ENCODE measurements at places on chromosomes 13 and 19.
A peak's percentile ranks its signal among the peaks of the same experiment; 100 is the strongest.

GRCh38 chr19:46025835-46026234 is 3.0 kb upstream of the PGLYRP1 start:
- no peak for DNase-seq

- DNase-seq = peak; percentile 96
Observed at GRCh38 chr19:55598719-55599467, 424 bp downstream of the FIZ1 start.

- DNase-seq = no peak
Observed at GRCh38 chr19:55696301-55697068, 21.5 kb downstream of the EPN1 start.

- no peak for DNase-seq
Observed at GRCh38 chr13:113196970-113197737, 11.3 kb downstream of the PCID2 start.

DNA sequence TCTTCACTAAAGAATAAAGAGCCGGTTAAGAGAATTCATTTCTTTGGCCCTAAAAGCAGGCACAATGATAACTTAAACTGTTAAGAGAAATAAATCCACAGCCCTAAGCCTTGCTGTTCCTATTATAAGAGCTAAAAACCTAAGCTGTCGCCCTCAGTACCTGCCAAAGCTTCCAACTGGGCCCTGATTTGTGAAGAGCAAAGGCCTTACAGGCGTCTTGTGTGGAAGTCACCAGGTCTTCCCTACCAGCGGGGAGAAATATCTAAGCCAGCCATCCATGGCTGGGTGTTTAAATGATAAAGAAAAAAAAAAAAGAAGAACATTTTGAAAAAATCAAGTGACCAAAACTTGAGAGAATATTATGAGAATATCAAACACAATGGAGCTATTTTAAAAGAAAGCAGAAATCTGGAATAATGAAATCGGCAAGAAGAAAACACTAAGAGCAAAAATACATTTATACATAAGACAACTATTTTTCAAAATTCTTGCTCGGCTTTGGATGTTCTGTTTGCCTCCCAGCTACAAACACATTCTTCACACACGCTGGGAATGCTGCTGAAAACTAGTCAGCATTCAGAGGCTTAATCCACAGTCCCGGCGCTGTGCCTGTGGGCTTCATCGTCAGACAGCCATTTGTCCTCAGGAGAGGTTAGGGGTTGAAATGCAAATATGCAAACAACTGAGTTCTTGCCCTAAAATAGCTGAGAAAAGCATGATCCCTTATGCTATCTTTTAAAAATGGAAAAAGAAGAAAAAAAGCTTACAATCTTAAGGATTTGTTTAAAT is 89.8 kb upstream of the LSM14A start:
- DNase-seq = no peak

DNA sequence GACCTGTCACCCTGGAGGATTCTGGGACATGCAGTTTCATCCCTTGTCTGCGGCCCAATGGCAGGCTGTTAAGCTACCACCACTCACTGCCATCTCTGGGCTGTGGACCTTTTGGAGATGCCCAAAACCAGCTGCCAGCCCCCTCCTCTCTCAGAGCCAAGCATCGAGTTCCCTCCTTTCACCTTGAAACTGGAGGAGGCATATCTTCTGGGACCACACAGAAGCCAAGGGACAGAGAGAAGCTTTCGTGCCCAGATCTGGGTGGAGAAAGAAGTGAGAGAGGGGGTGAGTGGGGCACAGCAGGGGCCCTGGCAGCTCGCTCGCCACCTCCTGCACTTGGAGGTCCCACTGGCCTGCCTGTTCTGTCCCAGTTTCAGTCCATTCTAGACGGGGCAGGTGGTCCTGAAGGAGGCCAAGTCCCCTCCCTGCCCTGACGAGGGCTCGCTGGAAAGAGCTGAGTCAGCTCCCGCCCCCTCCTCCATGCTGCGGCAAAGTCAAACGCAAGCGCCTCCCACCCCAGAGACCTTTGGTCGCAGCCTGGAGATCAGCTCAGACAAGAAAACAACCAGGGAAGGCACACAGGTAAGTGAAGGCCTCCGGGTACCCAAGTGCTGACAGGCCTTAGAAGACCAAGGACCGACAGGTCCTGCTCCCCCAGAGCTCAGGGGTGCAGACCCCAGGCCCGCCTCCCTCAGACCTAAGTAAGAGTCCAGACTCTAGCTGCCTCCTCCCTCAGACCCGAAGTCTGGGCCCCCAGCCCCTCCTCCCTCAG is 3.8 kb downstream of the BCAT2 start:
- no peak for DNase-seq

DNA sequence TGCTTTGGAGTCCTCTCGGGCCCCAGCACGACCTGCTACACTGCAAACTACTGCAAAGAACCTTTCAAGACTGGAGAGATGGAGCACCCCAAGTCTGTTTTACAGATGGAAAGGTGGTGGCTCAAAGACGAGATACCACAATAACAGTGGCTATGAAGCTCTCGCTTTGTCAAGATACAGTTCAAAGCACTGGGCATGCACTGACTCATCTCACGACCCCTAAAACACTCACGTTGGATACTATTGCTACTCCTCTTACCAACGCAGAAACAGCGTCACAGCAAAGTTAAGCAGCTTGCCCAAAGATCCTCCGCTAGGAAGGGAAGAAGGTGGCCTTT is 24.0 kb upstream of the LAIR1 start:
- DNase-seq = no peak

DNA sequence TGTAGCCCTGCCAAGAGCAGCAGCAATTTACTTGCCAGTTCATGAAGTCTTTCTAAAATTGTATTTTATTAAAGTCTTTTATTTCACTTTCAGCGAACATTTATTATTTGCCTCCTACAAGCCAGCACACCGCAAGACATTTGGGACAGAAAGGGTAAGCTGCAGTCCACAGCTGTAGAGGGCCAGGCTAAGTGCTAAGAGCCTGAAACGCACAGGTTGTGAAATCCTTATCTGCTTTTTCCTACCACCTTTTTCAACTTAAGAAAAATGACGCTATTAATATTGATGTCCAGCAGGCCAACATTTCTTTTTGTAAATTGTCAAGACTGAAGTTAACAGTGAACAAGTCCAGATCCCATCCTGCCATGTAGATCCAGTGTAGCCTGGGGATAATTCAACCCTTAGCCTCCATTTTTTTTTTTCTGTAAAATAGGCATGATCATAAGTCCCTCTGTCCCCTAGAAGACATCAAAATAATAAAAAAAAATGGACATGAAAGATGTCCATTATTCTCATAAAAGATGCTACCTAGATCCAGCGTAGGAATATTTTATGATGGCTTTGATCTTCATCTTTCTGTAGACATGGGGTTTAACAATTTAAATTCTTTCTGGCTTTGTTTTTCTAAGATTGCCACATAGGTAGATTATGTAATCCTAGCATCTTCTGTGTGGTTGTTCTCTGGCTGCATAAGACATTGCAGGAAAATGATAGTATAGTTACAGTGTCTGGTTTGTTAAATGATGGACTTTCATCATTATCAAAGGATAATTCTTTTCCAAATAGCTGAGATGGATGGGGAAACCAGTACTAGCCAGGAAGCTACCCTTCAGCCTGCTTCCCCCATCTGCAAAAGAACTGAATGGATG is 128.4 kb downstream of the SHISA2 start:
- DNase-seq = no peak

DNA sequence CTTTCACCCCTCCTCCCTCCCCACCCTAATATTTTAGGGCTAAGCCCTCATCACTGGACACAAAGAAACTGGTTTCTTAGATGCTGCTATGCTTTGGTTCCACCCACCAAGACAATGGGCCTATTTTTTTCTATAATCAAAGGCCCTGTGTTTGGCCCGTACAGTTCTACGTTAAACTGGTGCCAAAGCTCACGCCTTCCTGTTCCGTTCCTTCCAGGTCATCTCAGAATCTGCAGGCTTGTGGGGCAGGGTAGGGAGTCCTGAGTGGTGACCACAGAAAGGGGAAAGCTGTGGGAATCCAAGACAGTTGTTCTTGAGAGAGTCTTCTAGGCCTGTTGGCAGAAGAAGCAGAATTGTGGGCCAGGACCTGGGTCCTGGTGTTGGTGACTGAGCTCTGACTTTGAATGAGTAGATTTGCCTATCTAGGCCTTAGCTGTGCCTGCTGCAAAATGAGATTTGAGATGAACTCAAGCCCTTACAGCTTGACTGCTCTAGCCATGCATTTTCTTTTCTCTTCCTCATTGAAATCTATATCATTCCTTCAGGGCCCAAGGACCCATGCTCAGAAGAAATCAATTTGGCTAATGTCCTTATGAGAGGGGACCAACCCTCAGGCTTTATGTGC is 19.1 kb upstream of the CXCL17 start:
- DNase-seq = peak; percentile 8

DNA sequence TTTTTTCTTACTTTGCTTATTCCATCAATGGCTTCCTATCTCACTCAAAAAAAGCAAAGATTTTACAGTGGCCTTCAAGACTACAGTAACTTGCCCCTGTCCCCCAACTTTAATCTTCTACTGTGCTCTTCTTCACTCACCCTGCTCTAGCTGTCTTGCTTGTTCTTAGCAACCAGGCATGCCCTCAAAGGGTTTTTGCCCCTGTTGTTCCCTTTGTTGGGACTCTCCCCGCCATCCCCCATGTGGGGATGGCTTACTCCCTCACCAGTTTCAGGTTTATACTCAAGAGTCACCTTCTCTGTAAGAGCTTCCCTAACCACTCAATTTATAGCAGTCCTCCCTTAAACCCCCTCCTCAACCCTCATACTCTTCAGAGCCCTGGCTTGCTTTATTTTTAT is 5.4 kb downstream of the MTMR6 start:
- DNase-seq = no peak

DNA sequence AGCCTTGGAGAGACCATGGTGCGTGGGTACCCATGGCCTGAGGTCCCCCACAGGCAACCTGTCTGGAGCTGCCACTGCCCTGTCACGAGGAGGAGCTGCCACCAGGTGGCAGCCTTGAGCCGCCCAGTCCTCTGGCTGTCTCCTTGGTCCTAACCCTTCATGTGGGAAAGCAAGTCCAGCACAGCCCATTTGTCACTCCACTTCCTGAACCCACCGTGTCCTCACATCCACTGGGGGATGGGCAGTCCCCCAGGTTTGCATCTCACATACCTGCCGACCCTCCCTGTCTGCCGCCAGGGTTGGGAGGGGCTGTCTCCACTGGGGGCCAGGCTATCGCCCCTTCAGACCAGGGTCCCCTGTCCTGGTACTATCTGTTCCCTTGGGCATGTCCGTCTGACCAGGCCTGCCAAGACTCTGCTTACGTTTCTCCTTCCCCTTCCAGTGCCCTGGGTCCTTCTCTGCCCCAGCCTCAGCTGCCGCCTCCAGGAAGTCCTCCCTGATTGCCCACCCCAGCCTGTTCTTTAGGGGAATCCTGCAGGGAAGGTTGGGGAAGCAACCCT is 4.5 kb downstream of the FAM174C start:
- DNase-seq = peak; percentile 83

GRCh38 chr13:97974773-97975172 is 21.3 kb downstream of the IPO5 start:
- DNase-seq = no peak

DNA sequence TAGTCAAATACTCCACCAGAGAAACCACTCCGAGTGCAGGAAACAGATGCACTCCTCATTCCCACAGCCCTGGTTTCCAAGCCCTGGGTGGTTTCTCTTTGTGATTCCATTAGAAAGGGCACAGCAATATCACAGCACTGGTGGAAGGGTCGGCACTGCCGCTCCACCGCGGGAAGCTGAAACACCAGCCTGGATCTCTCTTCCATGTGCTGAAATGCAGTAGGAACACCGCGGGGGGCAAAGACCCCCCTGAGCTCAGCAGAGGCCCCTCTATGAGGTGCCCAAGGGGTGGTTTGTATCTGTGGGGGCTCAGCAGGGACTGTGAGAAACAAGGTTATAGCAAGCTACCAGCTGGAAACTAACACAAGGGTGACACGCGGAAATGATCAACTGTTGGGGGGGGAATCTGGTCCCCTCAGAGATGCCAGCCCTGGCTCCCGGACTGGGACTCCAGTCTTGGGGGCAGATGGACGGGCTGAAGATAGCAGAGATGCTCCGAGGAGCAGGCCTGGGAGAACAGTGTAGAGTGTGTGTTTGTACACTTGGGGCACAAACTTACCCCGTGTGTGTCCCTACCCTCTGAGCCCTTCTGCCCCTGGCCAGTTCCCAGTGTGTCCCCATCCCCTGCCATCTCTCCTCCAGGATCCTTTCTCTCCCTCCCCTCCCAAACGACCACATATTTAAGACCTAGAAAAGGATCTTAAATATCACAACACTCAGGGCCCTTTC is 1.8 kb downstream of the ZFR2 start:
- no peak for DNase-seq

GRCh38 chr19:9205501-9206113 is 13.8 kb downstream of the OR7D4 start:
- DNase-seq = peak; percentile 82

DNA sequence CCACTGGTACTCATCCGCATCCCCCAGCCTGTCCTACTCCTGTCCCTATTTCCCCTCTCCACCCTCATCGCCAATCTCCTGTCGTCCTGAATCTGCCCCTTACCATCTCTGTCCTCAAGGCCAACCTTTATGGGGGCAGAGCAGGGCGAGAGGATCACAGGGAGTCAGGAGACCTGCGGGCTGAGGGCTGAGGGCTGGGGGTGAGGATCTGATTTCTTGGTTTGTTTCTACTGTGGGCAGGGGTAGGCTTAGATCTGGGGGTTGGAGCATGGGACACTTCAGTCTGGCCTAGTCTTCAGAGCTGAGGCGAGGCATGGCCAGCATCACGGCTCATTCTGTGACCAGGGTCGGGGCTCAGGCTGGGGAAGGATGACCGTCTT is 16.5 kb upstream of the ERCC1 start:
- DNase-seq = no peak

GRCh38 chr13:39815345-39816111 is 160.1 kb downstream of the COG6 start:
- DNase-seq = no peak

- DNase-seq = no peak
Observed at GRCh38 chr13:113584870-113585671, 518 bp downstream of the TFDP1 start.

DNA sequence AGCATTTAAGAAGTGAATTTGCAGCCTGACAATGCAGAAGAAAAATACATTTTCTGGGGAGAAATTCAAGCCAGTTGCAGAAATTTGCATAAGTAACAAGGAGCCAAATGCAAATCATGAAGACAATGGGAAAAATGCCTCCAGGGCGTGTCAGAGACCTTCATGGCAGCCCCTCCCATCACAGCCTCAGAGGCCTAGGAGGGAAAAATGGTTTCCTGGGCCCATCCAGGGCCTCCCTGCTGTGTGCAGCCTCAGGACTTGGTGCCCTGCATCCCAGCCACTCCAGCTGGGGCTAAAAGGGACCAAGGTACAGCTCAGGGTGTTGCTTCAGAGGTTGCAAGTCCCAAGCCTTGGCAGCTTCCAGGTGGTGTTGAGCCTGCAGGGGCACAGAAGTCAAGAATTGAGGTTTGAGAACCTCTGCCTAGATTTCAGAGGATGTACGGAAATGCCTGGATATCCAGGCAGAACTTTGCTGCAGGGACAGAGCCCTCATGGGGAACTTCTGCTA is 16.7 kb upstream of the ITM2B start:
- no peak for DNase-seq

- DNase-seq = no peak
Observed at GRCh38 chr19:1299801-1300200, 14.1 kb downstream of the EFNA2 start.

DNA sequence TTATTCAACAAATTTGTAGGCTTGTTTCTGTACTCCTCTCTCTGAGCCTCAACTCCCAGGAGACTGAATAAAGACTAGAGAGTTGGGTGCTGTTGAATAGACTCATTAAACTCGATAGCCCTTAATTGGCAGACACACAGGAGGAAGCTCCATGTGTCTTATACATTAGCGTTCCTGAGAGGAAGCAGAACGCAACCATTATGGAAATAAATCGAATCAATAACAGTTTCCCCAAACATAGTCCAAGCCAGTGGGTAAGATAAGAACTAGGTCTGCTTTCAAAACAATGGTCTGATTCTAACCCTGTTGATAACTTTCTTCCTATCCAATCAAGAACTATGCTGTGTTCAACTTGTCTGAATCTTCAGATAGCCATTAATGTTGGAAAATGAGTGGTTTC is 118.1 kb upstream of the FNDC3A start:
- DNase-seq = no peak

Measured in natural killer cell treated with Interleukin-12 subunit alpha and Interleukin-12 subunit beta and Interleukin-15 and Interleukin-18, amount 100 ng/mL, for 72 hours (primary cell).